ENCODE measurements at places on chromosomes 16 and 17.

DNA sequence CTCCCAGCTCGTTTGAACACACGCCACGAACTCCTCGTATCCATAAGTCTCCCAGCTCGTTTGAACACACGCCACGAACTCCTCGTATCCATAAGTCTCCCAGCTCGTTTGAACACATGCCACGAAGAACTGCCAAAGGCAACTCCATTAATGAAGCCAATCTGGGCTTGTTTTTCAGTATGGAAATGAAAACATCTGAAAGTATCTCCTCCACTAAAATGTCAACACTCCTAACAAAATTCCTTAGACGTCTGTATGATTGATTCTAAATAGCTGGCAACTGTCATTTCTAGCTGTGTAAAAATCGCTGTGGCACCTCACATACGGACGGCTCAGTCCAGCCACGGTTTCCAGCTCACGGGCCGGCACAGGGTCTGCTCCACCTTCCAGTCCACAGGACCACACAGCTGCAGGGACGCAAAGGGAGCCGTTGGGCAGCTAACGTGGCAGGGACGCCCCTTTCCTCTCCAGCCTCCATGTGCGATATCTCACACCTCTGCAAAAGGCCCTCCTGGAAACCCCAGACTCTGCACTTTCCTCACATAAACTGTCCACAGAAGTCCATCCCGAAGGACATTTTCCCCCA is 67.1 kb upstream of the METRNL start:
- peak; percentile 49 for DNase-seq

- no peak for DNase-seq
Measured at GRCh38 chr16:60061396-60061795, 1327.3 kb upstream of the GOT2 start.

GRCh38 chr17:35569405-35569804 is 8.8 kb upstream of the SLFN14 start:
- no peak for DNase-seq

DNA sequence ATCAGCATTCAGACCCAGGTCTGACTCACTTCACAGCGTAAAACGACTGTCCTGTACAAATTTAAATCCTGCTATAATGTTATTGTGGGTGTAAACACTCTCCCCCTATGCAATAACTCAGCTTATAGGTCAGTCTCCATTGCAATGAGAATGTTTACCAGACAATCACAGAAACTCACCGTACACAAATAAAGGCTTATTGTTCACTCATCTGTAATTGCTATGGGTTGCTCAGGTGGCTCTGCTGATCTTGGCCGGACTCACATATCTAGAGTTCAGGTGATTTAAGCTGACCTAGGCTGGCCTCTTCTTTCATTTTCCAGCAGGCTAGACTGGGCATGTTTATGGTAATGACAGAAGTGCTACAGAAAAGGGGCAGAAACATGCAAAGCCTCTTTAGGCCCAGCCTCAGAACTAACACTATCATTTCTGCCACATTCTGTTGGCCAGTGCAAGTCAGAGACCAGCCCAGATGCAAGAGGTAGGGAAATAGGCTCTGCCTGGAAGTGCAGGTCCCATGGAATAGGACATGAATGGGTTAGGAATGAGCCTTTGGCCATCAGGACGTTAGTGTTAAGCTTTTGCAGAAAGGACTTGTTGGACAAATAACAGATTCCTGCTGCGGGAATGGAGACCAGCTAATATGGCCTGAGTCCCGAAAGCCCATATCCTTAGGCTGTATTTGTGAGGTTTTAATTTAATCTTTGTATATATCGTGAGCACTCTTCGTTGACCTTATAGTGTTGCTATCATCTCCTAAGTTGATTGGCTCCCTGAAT is 44.0 kb downstream of the HLF start:
- DNase-seq: no peak

DNA sequence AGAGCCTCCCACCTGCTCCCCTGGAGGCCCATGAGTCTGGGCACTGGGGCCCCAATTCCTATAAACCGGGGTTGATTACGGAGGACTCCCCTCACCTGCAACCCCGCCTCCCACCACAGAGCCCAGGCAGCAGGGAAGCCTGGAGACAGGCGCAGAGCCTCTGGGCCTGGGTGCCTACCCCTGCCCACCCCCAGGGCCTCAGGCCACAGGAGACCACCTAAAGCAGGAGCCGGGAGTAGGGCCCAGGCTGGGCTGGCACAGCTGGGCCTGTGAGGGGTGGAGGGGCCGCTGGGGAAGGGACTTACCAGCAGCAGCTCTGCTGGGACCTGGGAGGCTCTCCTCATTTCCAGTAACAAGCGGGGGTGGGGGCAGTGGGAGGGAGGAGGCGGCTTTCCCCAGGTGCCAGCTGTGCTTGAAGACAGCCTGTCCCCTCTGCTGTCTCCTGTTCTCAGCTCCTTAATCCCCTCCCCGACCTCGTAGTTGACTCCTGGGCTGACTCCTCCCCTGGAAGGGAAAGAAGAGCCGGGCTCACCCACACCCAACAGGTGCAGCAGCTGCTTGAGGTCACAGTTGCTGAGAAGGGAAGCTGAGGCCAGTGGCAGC is 46.8 kb downstream of the TMEM235 start:
- DNase-seq: no peak

DNA sequence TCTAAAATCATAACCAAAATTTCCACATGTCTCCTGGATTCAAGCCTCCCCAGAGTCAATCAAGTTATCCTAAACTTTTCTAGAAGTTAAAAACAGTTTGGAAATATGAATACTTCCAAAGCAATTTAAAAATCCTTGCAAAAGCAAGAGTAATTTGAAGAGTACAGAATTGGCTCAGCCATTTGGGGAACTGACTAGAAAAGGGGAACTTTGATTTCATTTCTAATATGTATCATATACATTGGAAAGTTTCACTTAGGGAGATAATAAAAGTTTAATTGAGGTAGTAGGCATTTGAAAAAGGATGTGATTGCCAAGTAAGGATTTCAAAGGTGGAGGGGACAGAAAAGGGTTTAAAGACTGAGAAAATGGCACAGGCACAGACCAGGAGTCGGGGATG is 9.0 kb upstream of the SLFN12L start:
- no peak for DNase-seq

DNA sequence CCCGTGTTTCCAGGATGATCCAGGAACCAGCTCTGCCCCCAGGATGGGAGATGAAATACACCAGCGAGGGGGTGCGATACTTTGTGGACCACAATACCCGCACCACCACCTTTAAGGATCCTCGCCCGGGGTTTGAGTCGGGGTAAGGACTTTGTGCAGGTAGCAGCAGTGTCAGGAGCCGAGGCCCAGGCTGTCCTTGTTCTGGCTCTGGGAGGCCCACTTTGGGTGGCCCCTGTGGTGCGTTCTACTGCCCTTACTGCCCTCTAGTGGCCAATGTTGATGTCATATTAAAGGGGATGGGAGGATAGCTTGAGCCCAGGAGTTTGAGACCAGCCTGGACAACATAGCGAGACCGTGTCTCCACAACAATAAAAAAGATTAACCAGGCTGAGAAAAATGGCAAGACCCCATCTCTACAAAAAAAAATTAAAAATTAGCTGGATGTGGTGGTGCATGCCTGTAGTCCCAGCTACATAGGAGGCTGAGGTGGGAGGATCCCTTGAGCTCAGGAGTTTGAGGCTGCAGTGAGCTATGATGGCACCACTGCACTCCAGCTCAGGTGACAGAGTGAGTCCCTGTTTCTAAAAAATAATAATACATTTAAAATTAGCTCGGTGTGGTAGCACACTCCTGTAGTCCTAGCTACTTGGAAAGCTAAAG is 20.9 kb upstream of the CLEC18A start:
- peak; percentile 59 for DNase-seq

DNA sequence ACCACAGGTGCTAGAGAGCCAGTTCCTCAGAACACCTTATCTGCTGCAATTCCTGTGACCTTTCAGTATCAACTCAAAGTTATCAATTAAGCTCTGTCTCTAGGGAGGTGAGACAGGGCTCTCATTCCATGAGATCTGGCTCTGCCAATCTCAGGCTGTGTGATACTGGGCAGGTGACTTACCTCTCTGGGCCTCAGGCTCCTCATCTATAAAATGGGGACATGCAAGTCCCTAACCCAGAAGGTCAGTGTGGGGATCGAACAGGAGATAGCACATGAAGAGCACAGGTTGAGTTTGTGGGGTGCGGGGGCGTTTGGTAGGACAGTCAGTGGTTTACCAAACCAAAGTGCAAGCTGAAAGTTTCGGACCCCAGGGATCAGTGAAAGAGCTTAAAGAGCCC is 319.3 kb upstream of the CCL2 start:
- no peak for DNase-seq

DNA sequence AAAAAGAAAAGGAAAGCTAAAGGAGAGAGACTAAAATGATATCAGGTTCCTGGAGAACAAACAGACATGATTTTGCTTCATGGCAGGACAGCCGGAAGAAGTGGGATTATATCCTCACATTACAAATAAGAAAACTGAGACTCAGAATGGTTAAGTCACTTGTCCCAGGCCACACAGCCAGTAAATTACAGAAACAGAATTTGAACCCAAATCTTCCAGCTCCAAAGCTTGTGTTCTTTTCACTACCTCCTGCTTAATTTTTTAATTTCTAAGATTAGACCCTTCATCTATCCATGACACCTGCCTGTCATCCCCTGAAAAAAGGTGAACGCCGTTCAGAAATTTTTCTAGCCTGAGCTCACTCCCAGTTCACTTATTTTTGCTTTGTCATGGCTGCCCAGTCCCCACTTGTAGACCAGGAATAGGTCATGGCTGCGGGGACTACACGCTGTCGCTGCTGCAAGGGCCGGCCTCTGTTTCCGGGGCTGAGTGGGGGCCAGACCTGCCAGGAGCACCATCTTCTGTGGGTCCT is 36.1 kb downstream of the MAPT start:
- DNase-seq: no peak
